ENCODE measurements at places on chromosomes 2 and 18.

DNA sequence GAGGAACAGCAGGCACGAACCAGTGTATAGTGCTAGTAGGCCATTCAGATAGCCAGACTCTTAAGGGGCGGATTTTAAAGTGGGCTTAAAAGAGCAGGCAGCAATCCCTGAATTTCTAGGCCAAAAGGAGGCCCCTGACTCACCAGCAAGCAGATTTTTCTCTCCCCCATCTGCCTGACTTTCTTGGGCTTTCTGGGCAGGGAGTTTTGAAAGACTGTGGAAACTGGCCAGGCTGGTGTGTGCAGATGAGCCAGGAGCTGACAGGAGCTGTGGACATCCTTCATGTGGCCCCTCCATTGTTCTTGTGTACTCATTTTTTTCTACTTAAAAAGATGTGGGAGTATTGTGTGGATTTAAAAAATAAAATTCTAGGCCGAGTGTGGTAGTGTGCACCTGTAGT is 59.0 kb downstream of the GLI2 start:
- no peak for DNase-seq

- DNase-seq = no peak
Measured at GRCh38 chr2:37378411-37378810, 34.0 kb downstream of the QPCT start.

GRCh38 chr2:64391424-64391823 is 62.5 kb upstream of the LGALSL start:
- DNase-seq = no peak

DNA sequence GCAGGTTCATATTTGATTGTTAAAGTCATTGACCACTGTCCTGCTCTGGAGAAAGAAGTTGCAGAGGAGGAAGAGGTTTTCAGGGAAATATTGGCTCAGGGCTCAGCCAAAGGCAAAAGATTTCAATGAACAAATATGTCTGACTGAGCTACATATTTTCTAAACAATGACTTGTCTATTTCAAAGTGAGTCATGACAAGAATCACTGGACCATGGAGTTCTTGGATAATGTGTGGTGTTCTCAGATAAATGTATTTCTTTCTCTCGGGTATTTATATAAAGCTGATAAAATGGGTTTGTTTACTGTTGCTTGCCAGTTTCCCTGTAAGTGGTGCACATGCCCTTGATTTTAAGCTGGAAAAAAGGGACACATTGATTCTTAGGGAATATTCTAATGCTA is 34.3 kb upstream of the RMP24 start:
- DNase-seq = no peak

GRCh38 chr2:28153851-28154250 is 238.8 kb upstream of the FOSL2 start:
- no peak for DNase-seq

DNA sequence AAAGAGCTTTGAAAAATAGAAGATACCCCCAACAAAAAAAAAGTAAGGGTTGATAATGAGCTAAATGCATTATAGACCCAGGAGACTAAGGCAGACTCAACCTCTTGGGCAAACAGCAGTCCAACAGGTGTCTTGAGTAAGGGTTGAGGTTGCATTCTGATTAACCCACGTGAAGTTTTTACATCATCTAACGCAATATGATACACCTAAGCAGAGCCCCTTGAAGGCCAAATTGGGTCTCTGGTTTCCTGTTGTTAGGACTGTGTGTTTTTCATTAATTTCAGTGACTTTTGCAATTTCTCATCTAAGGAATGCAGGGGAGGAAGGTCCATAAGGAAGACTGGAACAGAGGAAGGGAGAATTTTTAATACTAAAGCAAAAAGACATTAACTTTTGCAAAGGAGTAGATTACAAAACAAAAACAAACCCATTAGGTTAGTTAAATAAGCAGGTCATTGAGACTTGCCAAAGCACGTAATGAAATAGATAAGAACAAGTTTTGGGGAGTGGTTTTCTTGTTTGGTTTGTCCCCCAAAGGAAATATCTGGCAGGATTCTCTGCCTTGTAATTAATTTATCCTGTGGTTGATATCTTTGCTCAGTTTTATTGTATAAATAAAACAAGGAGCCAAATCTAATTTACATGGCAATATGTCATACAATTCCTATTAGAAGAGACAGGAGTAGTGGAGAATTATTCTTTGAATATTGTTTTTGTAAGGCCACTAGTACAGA is 244.3 kb downstream of the ETAA1 start:
- DNase-seq = no peak

DNA sequence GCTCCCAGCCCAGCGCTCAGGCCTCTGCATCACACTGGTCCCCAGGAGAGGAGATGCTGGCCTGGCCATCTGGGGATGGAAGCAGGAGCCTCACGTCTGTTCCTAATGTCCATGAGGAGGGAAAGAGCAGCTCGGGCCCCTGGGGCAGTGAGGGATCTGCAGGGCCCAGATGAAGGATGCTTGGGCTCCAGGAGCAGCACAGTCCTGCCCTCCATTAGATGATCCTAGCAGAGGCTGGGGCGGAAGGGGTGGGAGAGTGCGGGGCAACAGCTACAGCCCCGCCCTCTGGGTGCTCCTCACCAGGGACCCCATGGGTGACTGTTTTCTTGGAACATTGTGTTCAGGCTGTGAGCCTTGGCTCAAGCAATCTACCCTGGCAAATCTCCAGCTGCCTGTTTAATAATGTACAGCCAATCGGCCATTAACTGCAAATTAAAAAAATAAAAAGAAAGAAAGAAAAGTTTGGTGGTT is 49.7 kb downstream of the TNS1 start:
- DNase-seq = no peak

- DNase-seq = no peak
Measured at GRCh38 chr18:48405978-48406377, 3.2 kb downstream of the ZBTB7C start.

- DNase-seq = no peak
Measured at GRCh38 chr2:237511433-237511832, 24.4 kb downstream of the MLPH start.

DNA sequence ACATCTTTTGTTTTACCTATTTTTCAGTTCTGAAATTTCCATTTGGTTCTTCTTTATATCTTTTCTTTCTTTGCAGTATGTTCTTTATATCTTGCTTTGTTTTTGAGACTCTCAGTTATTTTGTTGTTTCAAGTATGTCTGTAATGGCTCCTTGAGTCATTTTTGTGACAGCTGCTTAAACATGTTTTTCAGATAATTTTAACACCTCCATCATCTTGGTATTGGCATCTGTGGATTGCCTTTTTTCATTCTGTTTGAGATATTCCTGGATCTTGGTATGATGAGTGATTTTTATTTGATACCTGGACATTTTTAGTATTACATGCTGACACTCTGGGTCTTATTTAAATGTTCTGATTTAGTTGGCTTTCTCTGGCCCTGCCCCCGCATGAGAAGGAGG is 89.5 kb downstream of the NCOA1 start:
- no peak for DNase-seq

GRCh38 chr2:201643216-201643890 is at the start of gene TMEM237:
TMEM237 (minus strand) TSS chr2:201643503; CDS start chr2:201643400, 103 bp downstream.
- DNase-seq = peak; percentile 34

DNA sequence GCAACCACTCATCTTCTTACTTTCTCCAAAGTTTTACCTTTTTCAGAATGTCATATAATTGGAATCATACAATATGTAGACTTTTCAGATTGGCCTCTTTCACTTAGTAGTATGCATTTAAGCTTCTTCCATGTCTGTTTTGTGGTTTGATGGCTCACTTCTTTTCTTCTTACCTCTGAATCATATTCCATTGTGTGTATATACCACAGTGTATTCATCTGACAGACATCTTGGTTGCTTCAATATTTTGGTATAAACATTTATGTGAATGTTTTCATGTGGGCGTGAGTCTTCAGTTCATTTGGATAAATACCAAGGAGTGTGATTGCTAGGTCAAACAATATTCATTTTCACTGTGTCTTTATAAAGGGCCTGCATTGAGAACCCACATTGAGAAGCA is 136.1 kb upstream of the NOSTRIN start:
- DNase-seq = no peak

DNA sequence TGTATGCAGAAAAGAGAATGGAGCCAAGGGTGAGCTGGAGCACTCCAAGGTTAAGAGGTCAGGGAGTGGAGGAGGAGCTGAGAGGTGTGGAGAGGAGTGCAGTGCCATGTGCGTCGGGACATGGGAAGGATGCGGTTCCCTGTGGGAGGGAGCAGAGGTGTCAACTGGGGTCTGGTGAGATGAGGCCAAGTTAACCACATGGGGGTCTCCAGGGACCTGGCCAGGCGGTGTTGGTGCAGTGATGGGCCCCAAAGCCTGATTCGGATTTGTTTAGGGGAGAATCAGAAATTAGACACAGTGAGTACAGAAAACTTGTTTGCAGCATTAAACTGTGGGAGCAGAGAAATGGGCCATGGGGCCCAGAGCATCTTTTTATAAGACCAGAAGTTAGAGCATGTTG is 210.5 kb downstream of the LDLRAD4 start:
- no peak for DNase-seq

DNA sequence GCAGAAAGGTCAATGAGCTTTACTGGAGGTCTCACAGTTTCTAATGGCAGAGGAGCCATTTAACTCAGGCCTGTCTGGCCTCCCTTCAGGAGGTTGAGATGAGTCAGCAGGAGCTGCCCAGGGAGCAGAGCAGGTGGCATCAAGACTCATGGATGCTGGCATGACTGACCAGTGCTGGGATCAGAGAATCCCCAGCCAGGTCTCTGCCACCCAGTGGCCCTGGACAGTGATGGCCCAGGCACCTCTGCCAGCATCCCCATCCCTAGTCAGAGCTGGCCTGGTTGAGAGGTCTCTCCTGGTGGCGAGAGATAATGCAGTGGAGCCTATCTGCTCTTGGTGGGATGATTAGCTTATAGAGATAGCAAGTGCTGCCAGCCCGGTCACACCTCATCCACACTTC is 43.1 kb downstream of the GYPC start:
- no peak for DNase-seq

- no peak for DNase-seq
Measured at GRCh38 chr2:236867441-236868260, 218.0 kb upstream of the COPS8 start.

- DNase-seq = no peak
Measured at GRCh38 chr2:45685260-45685659, 33.8 kb downstream of the PRKCE start.

DNA sequence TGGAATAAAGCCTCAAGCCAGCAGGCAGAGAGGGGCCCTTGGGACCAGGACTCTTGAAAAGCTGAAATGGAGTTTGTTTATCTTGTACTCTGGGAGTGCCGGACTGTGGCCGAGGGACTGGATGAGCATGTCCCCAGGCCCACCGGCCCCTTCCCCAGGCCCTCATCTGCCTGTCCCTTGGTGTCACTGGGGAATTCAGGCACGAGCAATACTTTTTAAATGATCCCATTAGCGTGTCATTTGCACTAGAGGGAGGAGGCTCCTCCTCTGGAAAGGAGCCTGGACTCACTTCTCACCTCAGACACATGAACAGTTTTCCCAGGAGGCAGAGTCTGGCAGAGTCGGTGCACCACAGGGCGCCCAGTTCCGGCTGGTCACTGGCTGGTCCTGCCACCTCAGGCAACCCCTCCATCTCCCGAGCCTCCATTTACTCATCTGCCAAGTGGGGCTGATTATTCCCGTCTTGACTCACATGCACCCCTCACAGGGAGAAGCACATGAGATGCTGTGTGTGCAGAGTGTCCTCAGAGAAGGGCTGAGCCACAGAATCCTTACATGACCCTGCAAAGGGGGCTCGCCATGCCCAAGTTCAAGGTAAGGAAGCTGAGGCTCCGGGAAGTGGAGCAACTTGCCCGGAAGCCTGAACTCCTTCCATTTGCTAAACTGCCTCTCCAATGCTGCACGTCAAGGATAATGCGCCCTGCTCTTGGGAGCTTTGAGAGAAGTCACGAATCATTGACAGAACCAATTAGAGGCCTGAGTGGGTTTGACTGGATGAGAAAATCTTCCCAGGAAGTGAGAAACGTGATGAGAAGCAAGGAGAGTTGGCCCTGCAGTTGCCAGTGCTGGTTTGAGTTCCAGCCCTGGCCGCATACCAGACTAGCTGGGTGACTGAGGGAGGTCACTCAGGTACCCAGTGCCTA is 26.7 kb downstream of the CIB4 start:
- DNase-seq = no peak

- no peak for DNase-seq
Measured at GRCh38 chr2:42622943-42623676, 54.7 kb downstream of the MTA3 start.

GRCh38 chr2:11976073-11976472 is 229.6 kb downstream of the LPIN1 start:
- no peak for DNase-seq

DNA sequence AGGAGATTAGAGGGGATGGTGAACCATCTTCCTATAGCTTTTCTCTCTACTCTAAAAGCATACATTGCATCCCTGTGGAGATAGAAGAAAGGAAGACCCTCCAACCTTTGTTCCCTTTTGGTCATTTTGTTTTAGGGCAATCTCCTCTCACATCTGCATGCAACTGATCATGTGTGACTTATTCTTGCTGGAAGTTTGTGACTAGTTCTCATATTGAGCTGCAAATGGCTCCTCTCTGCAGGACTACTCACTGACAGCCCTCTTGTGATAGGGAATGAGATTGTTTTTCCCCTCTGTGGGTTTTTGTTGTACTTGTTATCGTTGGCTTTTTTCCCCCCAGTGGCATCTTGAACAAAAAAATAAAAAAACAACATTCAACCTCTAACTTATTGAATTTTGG is 416.0 kb upstream of the CNTNAP5 start:
- DNase-seq = no peak

- DNase-seq = no peak
Measured at GRCh38 chr2:152644189-152644873, 72.9 kb downstream of the PRPF40A start.

DNA sequence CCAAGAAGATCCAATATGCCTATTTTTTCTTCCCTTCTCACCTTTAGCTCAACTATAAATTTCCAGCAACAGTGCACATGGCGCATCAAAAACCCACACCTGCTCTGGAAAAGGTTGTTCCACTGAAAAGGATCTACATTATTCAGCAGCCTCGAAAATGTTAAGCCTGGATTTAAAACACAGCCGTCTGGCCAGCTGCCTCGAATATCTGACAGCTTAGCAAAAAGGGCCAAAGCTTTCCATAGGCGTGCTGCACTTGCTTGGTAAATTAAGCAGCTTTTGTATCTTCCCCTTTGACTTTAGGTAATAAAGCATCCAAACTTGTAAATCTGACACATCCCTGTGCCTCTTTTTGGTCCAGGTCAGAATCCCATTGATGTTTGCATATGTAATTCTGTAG is 20.5 kb downstream of the DAPL1 start:
- no peak for DNase-seq

DNA sequence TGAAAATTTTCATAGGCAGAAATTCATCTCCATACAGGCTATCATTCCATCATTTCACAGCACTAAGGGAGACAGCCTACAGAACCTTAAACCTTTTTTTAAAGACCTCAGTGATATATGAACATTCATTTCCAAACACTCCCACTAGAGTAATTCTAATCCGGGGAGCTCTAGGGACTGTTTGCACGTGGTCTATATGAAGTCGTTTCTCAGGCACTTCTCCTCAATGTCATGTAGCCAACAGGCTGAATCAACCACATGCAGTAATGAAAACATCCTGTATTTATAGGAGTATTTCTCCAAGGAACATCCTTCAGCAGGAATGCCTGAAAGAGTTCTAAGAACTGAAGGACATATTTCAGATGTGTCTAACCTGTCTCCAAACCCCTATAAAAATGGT is 97.3 kb upstream of the CREB1 start:
- no peak for DNase-seq
